Islet precursor cell (in vitro differentiated cells): ENCODE measurements at places on chromosomes 5 and 9.

- DNase-seq, result no peak
These were observed 54.3 kb downstream of the GRAMD2B start for GRCh38 chr5:126477294-126478117.

GRCh38 chr5:137192293-137192743, 306.8 kb downstream of the SPOCK1 start:
- DNase-seq, result no peak

GRCh38 chr5:74364507-74364906, 276.0 kb downstream of the ENC1 start:
- no peak for DNase-seq

GRCh38 chr9:13939134-13939533, 374.8 kb downstream of the NFIB start:
- no peak for DNase-seq

- DNase-seq, result no peak
These were observed 234.5 kb upstream of the SLC24A2 start for GRCh38 chr9:20023210-20023905.

DNA sequence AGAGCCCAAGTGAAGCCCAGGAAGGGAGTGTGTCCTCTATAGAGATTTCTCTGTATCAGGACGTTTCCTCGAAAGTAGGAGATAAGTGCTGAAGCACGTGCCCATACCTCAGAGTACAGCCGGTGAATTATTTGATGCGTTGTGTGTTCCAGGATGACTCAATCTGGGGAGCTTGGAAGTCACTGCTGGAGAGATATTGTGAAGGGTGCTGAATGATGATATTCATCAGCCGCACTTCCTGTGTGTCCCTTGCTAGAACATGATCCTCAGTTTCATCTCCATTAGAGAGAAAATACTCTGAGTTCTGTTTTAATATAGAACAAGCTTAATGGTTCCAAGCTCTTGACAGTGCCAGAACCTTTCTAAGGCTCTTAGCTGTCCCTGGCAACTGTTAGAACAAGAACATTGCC, 402.3 kb upstream of the ADAMTSL1 start:
- no peak for DNase-seq

DNA sequence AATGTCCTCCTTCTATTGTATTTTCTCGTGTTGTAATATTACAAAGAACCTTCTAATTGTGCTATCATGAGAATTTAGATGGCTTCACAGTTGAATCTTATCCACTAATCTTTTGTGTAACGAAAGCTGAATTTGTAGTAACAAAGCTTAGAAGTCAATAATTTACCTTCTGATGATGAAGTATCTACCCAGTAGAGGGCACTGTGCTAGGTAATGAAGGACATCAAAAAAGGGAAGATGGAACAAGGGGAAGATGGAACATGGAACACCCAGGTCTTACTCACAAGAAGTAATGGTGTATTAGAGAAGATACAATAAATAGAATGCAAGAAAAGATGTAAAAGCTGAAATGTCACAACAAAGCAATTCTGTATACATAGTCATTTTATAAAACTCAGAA, 131.0 kb upstream of the CCNG1 start:
- no peak for DNase-seq

- DNase-seq, result no peak
These were observed 41.6 kb downstream of the GABBR2 start for GRCh38 chr9:98667005-98667640.

DNA sequence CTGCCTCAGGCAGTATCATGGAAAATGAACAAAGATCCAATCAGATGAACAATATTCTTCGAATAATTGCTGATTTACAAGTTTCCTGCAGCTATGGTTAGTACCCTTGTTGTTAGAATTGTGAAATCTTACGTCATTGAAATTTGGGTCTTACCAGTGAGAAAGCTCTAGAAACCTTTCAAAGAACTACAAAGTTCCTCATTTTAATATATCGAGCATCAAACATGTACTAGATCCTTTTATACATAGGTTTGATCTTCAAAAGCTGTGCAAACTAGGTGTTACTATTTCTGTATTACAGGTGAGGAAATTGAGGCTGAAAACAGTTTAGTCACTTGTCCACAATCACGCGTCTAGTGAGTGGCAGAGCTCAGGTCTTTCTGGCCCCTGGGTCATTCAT, 43.7 kb upstream of the ANGPTL2 start:
- DNase-seq, result no peak

GRCh38 chr5:176387384-176387925, 943 bp downstream of the NOP16 start:
- no peak for DNase-seq

DNA sequence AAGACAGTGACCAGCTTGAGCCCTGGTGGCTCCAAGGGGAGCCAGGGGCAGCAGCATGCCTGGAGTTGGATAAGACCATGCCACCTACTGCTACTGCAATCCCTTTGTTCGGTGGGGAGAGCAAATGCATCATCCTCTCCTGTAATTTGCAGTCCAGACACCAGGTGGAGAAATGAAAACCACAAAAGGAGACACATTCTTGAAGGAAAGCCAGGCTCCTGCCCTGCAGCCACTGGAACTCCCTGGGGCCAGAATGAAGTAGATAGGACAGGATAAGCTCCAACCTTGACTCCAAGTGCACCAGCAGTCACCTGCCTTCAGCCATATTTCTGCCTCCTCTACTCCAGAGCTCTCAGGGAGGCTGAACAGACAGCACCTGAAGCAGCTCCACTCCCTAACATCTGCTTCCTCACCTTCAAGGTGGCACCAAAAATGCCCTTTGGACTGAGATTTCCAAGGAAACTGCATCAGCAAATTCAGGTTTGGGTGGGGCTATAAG, 65.1 kb upstream of the IQGAP2 start:
- DNase-seq, result peak; percentile 96

DNA sequence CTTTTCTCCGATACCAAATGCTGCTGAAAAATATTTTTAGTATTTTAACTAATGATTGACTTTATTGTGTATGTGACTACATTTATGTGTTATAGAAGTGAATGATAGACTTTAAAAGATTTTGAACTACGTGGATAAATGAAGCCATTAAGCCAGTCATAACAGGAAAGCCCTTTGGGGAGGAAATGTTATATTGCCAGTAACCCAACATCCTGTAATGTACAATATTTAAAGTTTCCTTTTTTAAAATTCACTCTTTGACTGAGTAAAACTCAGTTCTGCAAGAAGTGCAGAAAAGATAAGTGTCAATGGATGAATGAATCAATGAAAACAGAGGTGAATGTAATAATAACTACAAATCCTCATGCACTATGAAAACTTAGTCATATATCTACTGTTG, 102.6 kb upstream of the TLE4 start:
- no peak for DNase-seq

DNA sequence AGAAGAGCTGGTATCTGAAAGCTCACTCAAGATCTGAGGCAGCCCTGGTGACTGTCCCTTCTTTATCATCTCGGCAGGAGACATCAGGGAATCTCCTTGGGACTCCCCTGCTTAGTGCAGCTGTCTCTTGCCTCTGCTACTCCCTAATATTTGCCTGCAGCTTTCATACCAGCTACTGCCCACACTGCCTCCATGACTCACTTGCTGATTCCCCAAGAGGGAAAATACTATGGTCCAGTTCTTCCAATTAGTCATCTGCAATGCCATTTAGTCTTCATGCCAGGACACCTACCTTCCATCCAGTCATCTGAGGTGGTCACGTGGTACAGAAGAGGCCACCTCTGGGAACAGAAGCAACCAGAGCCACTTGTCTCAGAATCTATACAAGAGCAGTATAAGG, 270.8 kb downstream of the NTRK2 start:
- no peak for DNase-seq

GRCh38 chr9:37923118-37923795, 19.3 kb upstream of the SLC25A51 start:
- no peak for DNase-seq

DNA sequence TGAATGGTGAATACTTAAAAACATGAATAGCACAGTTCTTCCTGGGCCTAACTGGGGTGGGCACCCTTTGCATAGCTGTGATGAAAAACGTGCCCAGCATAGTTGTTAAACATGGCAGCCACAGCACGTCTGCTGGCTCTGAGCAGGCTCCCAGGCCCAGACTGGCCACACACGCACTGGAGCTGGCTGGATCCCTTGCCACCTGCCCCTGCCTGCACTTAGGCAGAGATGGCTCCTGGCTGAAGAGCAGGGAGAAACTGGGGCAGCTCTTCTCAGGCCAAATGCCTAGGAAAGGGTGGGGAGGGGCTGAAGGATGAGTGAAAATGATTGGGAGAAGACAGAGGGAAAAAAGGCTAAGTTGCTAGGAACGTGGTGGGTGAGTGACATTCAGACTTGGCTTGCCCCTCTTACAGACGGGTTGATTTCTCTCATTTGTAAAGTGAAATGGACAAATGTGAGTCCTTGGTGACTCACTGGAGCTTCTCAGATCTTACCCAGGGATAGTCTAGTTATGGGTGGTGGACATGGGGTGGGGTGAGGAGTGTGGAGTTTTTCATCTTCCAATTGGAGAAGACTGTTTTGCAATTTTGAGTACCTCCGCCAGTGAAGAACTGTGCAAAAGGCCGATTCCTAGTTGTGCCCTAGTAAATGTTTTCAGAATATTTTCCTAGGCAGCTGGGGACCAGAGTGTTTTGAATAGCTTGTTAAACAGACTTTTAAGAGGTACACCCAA, 42.4 kb downstream of the TRIO start:
- DNase-seq, result no peak

GRCh38 chr5:56814361-56814962, 887 bp upstream of the MAP3K1 start:
- DNase-seq, result peak; percentile 78

DNA sequence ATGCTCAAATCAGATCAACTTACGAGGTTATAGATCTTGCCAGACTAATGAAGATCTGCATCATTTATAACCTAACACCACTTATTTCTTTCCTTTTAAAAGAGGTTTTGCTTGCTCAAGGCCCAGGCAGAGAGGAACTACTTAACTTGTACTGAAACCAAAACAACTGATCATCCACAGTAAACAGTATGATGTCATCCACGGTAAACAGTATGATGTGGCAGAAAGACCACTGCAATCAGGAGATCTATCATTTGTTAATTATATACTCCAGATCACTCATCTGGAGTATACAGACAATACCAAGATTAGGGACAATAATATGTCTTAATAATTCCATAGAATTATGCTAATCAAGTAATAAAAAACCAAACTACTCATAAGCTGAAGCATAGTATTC, 116.8 kb downstream of the ADAMTS6 start:
- DNase-seq, result no peak
